ENCODE measurements at places on chromosomes 2 and 18. TPM values are rescaled to one million over a fixed set of nuclear protein-coding genes. Genes with fewer than 3 reads are reported as not detected.

DNA sequence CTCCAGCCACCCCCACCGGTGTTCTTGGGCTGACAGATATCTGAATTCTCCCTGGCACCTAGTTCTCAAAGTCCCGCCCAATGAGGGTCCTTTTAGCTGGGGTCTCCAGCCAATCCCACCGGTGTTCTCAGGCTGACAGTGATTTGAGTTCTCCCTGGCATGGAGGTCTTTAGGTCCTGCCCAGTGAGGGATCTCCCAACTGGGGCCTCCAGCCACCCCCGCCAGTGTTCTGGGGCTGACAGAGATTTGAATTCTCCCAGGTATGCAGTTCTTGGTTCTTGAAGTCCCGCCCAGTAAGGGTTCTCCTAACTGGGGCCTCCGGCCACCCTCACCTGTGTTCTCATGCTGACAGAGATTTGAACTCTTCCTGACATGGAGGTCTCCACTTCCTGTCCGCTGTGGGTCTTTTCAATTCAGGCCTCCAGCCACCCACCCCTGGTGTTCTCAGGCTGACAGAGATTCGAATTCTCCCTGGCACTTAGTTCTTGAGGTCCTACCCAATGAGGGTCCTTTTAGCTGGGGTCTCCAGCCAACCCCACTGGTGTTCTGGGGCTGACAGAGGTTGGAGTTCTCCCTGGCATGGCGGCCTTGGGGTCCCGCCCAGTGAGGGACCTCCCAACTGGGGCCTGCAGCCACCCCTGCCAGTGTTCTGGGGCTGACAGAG lies 154.6 kb downstream of the ANKRD36 start:
- no peak for DNase-seq
- H3K4me3 ChIP-seq: no peak overlapping the region

The GALNT13 gene
- total RNA-seq: 0.65 TPM

- H3K4me3 ChIP-seq: no peak overlapping the region
- no peaks in the 10 kb centered on the region for H3K36me3 ChIP-seq
- DNase-seq: no peak
- H3K4me1 ChIP-seq: no peaks in the 10 kb centered on the region
Measured at GRCh38 chr2:25576596-25576995, 96.8 kb downstream of the DTNB start.

DNA sequence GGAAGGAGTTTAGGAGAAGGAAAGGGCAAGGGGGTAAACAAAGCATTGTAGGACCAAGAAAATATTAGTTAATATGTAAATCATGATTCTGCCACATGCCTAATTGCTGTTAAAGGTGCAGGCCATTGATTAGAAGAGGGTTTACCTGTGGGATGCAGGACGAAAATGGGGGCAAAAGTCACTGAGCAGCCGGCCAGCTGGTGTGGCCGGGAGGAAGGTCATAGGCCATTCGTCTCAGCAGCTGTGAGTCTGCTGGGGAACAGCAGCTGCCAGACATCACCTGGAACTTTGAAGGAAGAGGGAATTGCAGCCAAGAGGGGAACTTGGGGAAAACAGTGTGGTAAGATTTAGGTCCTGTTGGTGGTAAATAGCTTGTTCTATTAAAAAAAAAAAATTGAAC lies 184.4 kb downstream of the DYSF start:
- H3K27me3 ChIP-seq: no peaks in the 10 kb centered on the region
- no peaks in the 10 kb centered on the region for H3K36me3 ChIP-seq
- DNase-seq: no peak
- H3K4me1 ChIP-seq: no peaks in the 10 kb centered on the region

Data from adrenal gland (tissue), 19 donors.